ENCODE measurements at places on chromosomes 7 and 10.
A peak's percentile ranks its signal among the peaks of the same experiment; 100 is the strongest.

GRCh38 chr10:106457522-106457921 lies 707.0 kb downstream of the SORCS1 start:
- H3K27ac ChIP-seq: no peak overlapping the region
- no peaks in the 10 kb centered on the region for H3K27me3 ChIP-seq
- no peak for DNase-seq
- no peaks in the 10 kb centered on the region for H3K36me3 ChIP-seq

- H3K27me3 ChIP-seq: no peaks in the 10 kb centered on the region
- H3K36me3 ChIP-seq: no peaks in the 10 kb centered on the region
- no peak overlapping the region for H3K27ac ChIP-seq
- no peak for DNase-seq
- no peaks in the 10 kb centered on the region for H3K4me1 ChIP-seq
Observed at GRCh38 chr7:41103331-41103730, 599.6 kb downstream of the INHBA start.

- H3K4me3 ChIP-seq: no peak overlapping the region
- no peaks in the 10 kb centered on the region for H3K27me3 ChIP-seq
- H3K27ac ChIP-seq: no peak overlapping the region
- no peaks in the 10 kb centered on the region for H3K36me3 ChIP-seq
Observed at GRCh38 chr7:67788669-67789068, 792.0 kb downstream of the TYW1 start.

- peaks cover 2% of the 10 kb centered on the region for H3K36me3 ChIP-seq
- no peaks in the 10 kb centered on the region for H3K4me1 ChIP-seq
- H3K27me3 ChIP-seq: peaks cover 10% of the 10 kb centered on the region
Observed at GRCh38 chr10:50291261-50291850, 40.0 kb upstream of the ASAH2 start.

DNA sequence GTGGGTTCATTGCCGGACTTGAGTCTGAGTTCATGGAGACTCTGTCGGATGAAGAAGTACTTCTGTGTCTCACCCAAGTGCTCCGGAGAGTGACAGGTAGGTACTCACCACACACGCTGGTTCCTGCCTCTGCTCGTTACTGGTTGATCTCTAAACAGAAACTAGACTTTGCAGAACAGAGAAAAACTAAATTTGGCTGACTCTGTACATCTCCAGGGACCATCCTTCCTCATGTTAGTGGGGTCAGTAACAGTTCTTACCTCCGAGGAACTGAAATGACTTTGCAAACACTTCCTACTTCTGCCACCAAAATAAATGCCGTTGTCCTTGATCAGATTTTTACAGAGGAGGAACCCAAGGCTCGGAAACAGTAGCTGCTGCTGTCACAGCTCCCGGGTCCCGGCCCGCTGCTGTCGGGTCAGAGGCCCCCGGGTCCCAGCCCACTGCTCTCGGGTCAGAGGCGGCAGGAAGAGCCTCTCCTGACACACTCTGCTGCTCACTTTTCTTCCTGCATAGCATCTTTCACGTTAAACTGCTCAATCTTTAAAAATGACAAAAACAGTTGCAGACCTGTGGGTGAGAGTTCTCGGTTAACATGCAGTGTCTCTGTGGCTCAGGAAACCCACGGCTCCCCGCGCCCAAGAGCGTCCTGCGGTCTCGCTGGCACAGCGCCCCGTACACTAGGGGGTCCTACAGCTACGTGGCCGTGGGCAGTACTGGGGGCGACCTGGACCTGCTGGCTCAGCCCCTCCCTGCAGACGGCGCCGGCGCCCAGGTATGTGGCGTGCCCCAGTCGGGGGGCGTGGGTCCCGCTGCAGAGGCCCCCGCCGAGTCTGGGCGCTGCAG lies 4.8 kb upstream of the MTG1 start:
- DNase-seq: peak; percentile 42
- peak overlapping the region; percentile 87 for H3K4me3 ChIP-seq
- peaks cover 18% of the 10 kb centered on the region for H3K36me3 ChIP-seq
- H3K27ac ChIP-seq: peak overlapping the region; percentile 96
- no peaks in the 10 kb centered on the region for H3K27me3 ChIP-seq
- H3K4me1 ChIP-seq: peaks cover 38% of the 10 kb centered on the region

DNA sequence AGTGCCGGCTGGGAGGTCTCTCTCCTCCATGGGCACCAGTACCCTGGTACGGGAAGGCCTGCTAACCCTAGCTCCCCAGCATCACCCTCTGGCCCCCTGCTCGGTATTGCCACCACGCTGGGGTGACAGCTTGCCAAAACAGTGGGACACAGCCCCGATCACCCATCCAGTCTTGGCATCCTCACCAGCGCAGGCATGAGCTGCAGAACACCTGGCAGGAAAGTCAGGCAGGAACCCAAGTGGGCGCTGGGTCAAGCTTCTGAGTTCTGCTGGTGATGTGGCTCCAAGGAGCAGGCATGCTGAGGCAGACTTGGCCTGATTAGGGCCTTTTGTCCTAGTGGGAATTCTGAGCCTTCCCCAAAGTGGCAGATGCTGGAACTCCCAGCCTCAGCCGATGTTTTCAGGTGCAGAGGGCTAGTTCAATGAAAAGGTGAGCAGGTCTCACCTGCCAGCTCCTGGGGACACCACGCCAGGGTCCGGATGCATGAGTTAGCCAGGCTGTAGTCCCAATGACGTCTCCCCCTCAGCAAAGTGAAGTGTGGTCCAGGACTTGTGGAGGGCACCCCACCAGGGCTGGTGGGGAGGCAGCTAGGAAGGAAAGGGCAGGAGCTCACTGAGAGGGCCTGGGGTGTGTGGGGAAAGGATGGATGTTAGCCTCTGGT lies 8.5 kb upstream of the ZNF22 start:
- peak; percentile 5 for DNase-seq
- H3K27me3 ChIP-seq: no peaks in the 10 kb centered on the region
- peaks cover 16% of the 10 kb centered on the region for H3K4me1 ChIP-seq
- H3K36me3 ChIP-seq: peaks cover 3% of the 10 kb centered on the region

DNA sequence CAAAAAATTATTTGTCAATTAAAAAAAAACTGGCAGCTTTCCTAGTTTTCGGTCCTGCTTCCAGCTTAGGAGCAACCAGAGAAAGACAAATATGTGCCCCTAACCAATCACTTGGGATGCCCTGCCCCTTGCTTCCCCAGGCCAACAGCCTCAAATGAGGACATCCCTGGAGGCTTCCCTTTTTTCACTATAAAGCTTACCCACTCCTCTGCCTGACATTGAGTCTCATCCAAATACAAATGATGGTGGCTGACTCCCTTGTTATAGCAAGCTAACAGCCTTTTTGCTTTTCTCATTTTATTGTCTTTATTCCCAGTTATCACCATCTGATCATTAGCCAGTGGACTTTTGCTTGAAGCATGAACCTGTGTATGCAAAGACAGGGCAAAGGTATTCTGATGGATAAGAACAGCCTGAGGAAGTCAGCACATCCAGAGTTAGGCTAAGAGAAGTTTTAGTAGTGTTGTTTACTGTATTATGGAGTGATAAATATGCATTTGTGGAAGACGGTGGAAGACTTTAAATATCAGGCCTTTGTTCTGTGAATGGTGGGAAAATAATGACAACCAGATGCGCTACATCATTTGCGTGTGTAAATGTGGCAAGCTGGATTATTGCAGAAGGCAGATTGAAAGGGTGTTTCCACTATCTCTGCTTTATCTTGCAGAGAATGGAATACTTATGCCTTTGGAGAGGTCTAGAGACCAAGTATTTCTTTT lies 1.7 kb upstream of the CCM2 start:
- peak overlapping the region; percentile 90 for H3K4me3 ChIP-seq
- H3K27me3 ChIP-seq: no peaks in the 10 kb centered on the region
- peaks cover 10% of the 10 kb centered on the region for H3K36me3 ChIP-seq
- H3K4me1 ChIP-seq: peaks cover 48% of the 10 kb centered on the region
- peak overlapping the region; percentile 94 for H3K27ac ChIP-seq

DNA sequence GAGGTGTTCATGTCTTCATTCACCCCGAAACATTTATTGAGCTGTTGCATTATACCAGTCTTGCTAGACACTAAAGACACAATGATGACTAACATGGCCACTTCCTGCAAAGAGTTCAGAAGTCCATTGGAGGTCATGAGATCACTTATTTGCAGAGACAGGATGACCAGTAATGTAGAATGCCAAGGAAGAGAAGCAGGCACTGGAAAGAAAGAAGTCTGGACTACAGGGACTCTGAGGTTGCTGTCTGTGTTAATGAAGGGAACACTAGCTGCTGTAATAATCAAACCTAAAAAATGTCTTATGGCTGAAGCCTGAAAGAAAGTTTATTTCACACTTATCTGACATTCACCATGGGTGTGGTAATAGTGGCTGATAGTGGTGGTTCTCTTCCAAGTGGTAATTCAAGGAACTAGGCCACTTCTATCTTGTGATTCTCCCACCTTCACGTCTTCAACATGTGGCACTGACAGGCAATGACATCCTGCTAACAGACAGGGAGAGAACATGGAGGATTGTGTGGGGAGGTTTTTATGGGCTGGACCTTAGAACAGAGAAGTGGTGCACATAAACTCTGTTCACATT lies 89.2 kb upstream of the MKLN1 start:
- H3K36me3 ChIP-seq: peaks cover 11% of the 10 kb centered on the region
- no peak for DNase-seq
- H3K27me3 ChIP-seq: no peaks in the 10 kb centered on the region
- H3K4me3 ChIP-seq: no peak overlapping the region
- peak overlapping the region; percentile 97 for H3K27ac ChIP-seq

DNA sequence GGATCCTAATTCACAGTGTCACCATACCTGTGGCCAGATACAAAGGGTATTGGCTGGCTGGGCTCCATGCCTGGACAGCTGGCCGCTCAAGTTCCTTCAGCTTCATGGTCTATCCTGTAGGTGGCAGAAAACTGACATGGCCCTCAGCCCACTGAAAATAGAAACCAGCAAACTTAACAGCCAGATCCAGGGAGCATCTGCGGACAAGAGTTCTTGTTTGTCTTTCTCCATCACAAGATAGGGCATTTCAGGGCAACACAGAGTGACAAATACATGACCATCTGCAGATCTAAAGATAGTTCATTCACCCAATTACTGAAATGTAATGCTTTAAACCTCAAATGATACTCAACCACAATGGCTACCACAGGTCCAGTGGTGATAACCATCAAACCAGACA lies 2.8 kb downstream of the SEC31B start:
- peaks cover 17% of the 10 kb centered on the region for H3K4me1 ChIP-seq
- H3K27ac ChIP-seq: no peak overlapping the region
- H3K27me3 ChIP-seq: no peaks in the 10 kb centered on the region
- H3K4me3 ChIP-seq: no peak overlapping the region

GRCh38 chr10:79285315-79286197 lies 61.7 kb upstream of the PPIF start:
- H3K4me3 ChIP-seq: peak overlapping the region; percentile 78
- DNase-seq: no peak
- no peaks in the 10 kb centered on the region for H3K27me3 ChIP-seq
- peak overlapping the region; percentile 98 for H3K27ac ChIP-seq

- no peak overlapping the region for H3K4me3 ChIP-seq
- no peak for DNase-seq
- H3K36me3 ChIP-seq: no peaks in the 10 kb centered on the region
- peaks cover 31% of the 10 kb centered on the region for H3K27me3 ChIP-seq
- H3K27ac ChIP-seq: no peak overlapping the region
Observed at GRCh38 chr10:70035531-70035930, 17.1 kb upstream of the MACROH2A2 start.

DNA sequence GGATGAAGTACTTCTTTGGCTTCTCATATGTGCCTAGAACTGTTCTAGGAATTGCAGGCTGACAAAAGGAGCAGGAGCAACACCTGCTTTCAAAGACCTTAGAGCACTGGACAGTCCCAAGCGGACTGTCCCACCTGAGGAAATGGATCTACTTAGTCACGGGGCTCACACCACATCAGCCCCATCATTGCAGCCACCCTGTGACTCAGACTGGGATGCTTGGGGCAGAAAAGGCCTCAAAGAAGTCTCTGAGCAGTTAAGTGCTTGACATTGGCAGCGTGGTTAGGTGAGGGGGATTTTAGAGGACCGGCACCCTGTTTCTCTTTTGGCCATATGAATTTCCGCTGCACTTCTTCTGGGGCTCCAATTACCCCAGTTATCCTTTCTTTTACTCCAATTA lies 256.6 kb downstream of the USP6NL start:
- peaks cover 16% of the 10 kb centered on the region for H3K27me3 ChIP-seq
- H3K4me3 ChIP-seq: no peak overlapping the region
- peaks cover 2% of the 10 kb centered on the region for H3K36me3 ChIP-seq
- no peak overlapping the region for H3K27ac ChIP-seq
- no peaks in the 10 kb centered on the region for H3K4me1 ChIP-seq

DNA sequence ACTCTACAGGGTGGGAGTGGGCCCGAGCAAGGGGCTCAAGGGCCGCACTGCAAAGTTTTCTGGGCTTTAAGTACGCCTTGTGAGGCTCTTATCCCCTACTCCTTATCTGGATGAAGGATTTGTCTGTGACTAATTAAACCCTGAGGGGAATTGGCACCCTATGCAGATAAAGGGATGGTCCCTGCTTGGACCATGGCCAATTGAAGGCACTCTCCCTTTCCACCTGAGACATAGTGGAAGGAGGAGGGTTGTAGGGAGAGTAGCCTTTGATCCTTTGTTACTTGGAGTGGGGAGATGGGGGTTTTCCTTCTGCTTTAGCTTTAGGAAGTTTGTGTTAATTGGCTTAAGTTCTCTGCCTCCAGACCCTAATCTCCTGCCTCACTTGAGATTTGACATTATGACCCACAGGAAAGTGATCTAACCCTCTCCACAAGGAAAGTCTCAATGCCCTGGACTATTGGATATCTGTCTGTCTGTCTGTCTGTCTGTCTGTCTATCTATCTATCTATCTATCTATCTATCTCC lies 1158.8 kb upstream of the SORCS1 start:
- no peak overlapping the region for H3K27ac ChIP-seq
- no peaks in the 10 kb centered on the region for H3K4me1 ChIP-seq
- no peaks in the 10 kb centered on the region for H3K27me3 ChIP-seq
- no peaks in the 10 kb centered on the region for H3K36me3 ChIP-seq
- H3K4me3 ChIP-seq: no peak overlapping the region
- DNase-seq: no peak

DNA sequence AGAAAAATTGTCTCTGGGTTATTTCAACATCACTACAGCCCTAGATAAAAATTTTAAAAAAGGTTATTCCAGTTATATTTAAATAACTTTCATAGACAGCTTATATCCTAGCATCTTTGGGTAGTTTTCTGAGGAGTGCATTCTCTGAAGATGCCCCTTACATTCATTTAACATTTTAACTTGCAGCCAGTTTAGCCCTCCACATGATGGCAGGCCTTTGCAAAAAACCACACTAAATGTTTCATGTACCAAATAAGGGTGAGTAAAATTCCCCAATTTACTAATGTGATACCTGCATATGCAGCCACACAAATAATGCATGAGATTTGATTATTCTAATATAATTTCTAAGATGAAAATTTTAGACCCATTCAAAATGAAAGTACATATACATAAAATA lies 108.4 kb upstream of the ZWINT start:
- H3K27me3 ChIP-seq: no peaks in the 10 kb centered on the region
- no peak overlapping the region for H3K27ac ChIP-seq
- no peaks in the 10 kb centered on the region for H3K36me3 ChIP-seq
- H3K4me3 ChIP-seq: no peak overlapping the region
- no peak for DNase-seq

DNA sequence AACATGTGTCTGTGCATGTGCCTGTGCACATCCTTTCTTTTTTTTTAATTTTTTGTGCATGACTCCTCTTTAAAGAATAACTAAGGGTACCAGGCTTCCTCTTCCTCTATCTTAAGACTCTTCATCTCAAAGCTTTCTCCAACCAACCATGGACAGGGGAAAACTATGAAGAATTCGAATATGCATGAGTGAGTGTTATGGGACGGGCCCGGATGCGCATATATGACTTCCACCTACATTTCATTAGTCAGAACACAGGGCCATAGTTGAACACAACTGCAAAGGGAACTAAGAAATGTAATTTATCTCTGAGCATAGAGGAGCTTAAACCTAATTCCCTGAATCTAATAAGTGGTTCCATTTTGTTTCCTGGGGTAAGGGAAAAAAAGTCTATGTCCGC lies 270.3 kb upstream of the SORCS1 start:
- no peaks in the 10 kb centered on the region for H3K27me3 ChIP-seq
- no peak for DNase-seq
- H3K27ac ChIP-seq: no peak overlapping the region
- no peaks in the 10 kb centered on the region for H3K36me3 ChIP-seq
- no peaks in the 10 kb centered on the region for H3K4me1 ChIP-seq

Measured in central memory CD8-positive, alpha-beta T cell (primary cell).